Head of caudate nucleus (tissue), 42 donors: ENCODE measurements at places on chromosomes 6 and 20.

GRCh38 chr6:108250240-108250866, 10.5 kb downstream of the SNX3 start:
- DNase-seq: no peak

GRCh38 chr6:3803627-3804468, 45.3 kb upstream of the FAM50B start:
- no peak for DNase-seq

- DNase-seq: no peak
Observed at GRCh38 chr20:37640600-37641561, 52.9 kb upstream of the CTNNBL1 start.

DNA sequence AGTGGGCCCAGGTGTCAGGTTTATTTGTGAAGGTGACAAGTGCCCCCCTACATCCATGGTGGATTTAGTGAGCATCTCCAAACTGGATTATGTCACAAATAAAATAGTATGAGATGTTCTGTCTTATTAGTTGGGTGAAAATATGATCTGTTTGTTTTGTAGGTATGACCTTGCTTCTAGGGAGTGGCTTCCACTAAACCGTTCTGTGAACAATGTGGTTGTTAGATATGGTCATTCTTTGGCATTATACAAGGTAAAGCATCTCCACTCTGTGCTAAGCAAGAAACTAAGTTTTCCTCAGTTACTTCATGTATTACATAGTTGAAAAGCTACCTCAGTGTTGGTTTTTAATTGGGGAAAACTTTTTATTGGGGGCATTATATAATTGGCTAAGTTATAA, 88.4 kb downstream of the ATRN start:
- DNase-seq: no peak

GRCh38 chr20:35122756-35123405, 24.3 kb downstream of the EDEM2 start:
- no peak for DNase-seq

- no peak for DNase-seq
Observed at GRCh38 chr6:24838994-24839393, 40.3 kb upstream of the ARMH2 start.

DNA sequence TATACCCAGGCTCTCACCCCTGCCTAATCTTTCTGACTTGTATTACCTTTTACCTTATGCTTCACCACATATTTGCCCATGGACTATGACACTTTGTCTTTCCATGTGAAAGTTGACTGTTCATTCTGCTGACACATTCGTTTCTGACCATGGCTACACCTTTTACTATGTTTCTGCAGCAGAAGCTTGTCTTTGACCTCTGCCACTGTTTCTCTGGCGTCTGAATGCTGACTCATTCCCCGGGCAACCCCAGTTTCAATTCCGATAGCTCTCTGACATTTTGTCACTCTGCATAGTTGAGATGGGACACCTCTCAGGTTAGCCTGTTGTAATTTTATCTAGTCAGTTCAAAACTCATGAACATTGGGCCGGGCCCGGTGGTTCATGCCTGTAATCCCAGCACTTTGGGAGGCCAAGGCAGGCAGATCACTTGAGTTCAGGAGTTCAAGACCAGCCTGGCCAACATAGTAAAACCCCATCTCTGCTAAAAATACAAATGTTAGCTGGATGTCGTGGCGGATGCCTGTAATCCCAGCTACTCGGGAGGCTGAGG, 50.7 kb downstream of the SLC26A8 start:
- no peak for DNase-seq

GRCh38 chr6:27601668-27602254, 128.9 kb upstream of the ZNF184 start:
- no peak for DNase-seq

GRCh38 chr20:49819702-49820101, 7.1 kb downstream of the SLC9A8 start:
- no peak for DNase-seq

DNA sequence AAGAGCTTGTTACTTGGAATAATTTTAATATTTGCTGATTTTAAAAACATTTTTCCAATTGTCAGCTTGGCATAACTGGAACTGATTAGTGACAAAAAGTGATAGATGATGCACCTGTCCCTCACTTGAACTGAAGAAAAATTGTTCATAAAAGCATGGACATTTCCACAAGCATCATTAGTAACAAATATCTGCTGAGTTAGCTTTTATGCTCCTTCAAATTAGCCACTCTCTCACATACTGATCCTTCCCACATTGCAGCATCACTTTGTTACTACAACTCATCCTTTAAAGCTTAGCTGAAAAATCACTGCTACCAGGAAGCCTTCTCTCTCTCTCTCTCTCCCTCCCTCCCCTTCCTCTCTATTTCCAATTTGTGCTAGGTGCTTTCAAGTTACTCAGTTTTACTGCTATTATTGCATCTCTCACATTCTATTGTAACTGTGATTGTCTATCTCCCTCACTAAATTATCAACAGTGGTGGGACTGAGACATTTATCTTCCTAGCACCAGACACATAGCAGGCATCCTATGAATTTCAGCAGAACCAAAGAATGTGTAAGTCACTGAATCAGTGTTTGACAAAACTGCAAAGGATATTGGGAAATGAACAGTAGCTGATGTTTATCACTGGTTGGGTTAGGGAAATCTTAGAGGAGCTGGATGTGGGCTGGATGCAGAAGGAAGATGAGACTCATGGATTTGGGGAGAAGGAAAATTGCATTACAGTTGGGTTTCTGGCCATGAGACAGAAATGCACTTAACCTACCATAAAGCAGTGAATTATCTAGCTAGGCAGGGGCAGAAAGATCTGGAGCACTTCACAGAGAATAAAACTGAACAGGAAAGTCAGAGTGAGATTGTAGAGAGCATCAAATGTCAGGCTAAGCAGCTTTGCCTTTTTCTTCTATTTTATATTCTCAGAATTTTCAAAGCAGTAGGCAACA, 128.4 kb upstream of the PLN start:
- DNase-seq: no peak

GRCh38 chr6:13045676-13046075, 282.7 kb downstream of the TBC1D7 start:
- no peak for DNase-seq

- no peak for DNase-seq
Observed at GRCh38 chr6:41732591-41733359, 2.6 kb downstream of the TFEB start.

- no peak for DNase-seq
Observed at GRCh38 chr6:109781001-109781400, 89.9 kb downstream of the FIG4 start.

DNA sequence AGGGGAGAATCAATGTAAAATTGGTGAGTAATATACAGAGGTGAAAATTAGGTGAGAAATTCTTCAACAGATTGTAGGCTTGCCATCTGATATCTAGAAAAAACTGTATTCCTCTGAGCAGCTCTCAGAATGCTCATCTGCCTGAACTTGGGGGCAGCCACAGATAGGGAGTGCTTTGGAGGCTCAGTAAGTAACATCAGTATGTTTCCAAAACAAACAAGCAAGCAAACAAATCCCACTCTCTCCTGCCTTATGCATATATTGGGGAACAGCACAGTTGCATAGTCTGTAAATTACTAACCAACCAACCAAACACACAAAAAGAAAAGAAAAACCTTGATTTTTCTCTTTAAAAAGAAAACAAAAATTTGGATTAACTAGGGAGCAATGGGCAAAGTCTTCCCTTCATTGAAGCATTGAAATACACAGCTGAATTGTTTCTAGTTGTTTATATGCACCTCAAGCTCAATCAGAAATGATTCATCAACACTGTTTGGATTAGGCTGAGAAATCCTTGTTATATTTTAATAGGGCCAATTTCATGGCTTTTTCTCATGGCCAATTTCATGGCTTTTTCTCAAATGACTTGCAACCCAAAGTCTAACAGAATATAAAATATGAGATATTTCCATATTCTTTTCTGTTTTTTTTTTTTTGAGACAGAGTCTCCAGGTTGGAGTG, 50.1 kb upstream of the DEK start:
- no peak for DNase-seq

- no peak for DNase-seq
Observed at GRCh38 chr6:112225691-112226090, 28.7 kb downstream of the LAMA4 start.

GRCh38 chr6:158867381-158868121, 48.4 kb upstream of the EZR start:
- DNase-seq: no peak

DNA sequence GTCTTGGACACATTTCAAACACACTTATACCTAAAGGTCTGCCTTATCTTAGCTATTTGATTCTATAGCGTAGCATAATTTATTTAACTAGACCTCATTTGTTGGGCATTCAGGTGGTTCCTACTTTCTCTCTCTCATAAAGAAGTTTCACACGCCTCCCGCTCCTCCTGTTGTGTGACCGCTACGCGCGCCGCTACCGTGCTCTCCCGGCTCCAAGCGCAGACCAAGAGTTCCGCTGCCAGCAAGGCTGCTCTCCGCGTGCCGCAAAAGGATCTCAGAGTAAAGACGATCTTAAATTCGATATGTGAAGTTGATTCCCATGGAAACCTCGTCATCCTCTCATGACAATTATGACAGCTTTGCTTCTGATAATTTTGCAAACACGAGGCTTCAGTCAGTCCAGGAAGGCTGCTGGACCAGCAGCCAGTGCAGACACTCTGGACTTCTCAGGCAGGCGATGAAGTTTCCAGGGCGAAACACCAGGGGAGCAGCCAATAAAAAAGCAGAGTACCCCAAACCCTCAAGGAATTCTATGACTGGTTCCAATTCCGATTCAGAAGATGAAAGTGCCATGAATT, 20.4 kb downstream of the PRSS16 start:
- DNase-seq: no peak

- DNase-seq: no peak
Observed at GRCh38 chr6:33178755-33179475, 13.4 kb downstream of the COL11A2 start.

GRCh38 chr6:7424967-7425807, 35.6 kb downstream of the RIOK1 start:
- no peak for DNase-seq

- DNase-seq: no peak
Observed at GRCh38 chr20:49980140-49981008, 2.4 kb upstream of the SNAI1 start.

- DNase-seq: no peak
Observed at GRCh38 chr20:35699957-35700624, 886 bp downstream of the ROMO1 start.

DNA sequence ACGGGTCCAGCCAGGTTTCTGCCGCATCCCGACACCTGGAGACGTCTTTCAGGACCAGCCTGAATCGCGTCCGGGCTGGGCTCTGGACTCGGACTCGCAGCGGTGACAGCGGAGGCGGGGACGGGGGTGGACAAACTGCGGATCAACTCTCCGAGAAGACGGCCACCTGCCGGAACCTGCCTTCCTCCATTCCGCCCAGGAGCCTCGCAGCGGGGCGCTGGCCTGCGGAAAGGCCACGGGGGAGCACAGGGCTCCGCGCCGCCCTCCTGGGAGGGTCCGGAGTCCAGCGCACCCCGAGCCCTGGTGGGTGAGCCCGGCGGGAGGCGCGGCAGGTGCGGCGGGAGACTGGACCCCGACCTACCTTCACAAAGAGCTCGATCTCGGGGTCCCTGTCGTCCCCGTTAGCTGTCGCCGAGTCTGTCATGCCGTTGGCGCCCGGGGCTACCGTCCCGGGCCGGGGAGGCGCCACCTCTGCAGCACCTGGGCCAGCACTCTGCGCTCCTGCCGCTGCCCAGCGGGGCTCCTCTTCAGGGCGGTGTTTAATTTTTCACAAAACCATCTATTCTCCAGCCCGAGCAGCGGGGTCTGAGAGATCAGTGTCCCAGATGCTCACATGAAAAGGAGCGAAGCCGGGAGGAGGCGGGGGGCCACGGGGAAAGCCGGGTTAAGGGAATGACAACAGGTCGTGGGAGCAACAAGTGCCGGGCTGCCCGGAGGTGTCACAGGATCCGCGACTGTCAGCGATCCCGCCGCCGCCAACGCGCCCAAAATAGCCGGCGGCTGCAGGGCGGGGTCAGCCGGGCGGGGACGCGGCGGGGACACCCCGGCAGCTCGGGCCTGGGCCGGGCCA, at the start of gene CLIC5:
Gene CLIC5, minus strand, starts transcription at position 742 of the 850 bp plus-strand sequence. Its CDS starts 318 bp downstream, at position 424.
- no peak for DNase-seq

DNA sequence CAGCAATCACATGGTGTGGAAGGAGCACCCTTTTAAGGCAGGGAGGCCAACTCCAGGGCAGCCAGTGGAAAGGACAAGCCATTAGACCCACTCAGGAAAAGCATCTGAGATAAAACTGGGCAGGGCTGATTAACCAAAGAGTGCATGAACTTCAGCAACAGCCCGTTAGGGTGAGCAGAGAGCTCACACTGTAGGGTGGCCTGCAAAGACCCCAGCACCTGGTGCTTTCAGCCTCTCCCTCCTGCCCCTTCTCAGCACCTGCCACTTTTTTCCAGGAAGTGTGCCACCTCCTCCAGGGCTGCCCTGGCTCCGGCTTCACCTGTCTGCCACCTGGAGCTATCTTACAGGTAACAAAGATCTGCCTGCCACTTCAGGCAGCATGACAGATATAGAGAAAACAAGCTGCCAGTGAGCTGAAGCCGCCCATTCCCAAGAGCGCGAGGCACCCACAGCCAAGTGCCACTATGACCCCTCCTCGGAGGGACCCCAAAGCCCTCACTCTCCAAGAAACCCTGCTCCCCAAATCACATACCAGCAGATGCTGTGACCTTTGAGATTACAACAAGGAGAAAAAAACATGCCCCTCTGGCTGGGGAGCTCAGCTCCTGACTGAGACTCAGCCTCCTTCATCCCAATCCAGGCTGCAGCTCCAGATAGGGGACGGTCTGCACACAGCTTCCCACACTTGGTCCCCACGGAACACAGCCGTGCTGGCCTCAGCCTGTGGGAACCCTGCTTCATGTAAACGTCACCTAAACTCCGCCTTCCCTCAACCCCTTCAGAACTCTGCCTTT, 71.2 kb downstream of the ABHD12 start:
- DNase-seq: no peak

GRCh38 chr20:57458400-57459160, 66.4 kb downstream of the CTCFL start:
- peak; percentile 69 for DNase-seq

GRCh38 chr6:20655317-20655716, 121.1 kb downstream of the CDKAL1 start:
- no peak for DNase-seq

GRCh38 chr6:147508866-147509608, 547 bp downstream of the SAMD5 start:
- DNase-seq: peak; percentile 11

DNA sequence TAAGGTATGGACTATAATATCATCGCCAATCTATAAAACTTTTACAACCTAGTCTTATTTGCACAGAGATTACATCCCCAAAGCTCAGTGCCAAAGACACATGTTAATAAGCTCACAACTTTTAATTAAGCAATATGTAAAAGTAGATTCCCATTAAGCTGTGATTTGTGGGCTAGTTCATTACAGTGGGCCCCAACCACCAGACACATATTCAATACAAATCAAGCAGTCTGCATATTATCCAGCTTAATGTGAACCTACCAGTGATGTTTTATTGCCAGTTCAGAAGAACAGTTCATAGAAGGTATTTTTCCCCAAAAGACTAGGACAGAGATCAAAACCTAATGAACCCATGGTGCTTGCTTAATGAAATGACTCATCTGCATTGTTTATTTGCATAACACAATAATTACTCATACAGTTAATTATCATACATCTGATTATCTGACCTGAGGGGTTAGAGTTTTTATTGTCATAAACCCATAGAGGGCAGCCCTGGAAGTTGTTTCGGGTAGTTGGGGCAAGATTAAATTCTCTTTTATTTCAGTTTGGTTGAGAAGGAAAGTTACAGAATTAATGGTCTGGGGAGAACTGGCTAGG, 831.0 kb downstream of the TFAP2A start:
- no peak for DNase-seq

- DNase-seq: no peak
Observed at GRCh38 chr20:10429443-10429981, 4.5 kb downstream of the MKKS start.

GRCh38 chr6:54085541-54085940, 25.7 kb upstream of the MLIP start:
- peak; percentile 21 for DNase-seq
